ENCODE measurements at places on chromosomes 1 and 21. TPM values are rescaled to one million over a fixed set of nuclear protein-coding genes. Genes with fewer than 3 reads are reported as not detected.

GRCh38 chr1:231983588-231984193 is 357.1 kb downstream of the DISC1 start:
- no peak for DNase-seq

DNA sequence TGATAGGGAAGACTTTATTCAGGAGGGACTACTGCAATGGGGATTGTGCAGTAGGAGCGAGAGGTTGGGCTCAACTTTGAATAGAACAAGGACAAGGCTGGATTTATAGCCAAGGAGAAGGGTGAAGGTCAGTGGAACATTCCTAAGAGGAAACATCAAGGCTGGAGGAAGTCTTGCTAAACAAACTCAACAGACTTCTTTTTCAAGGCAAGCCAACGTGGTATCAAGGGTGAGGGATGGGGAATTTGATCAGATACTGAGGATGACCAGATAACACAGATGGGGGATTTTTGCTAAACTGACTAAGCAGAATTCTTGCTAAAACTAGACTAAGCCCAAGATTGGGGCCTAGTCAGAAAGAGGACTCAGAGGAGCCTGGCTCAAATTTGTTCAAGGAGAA is 107.3 kb downstream of the DUSP10 start:
- no peak for DNase-seq

- no peak for DNase-seq
Observed at GRCh38 chr1:37481289-37482003, 7.1 kb downstream of the ZC3H12A start.

- DNase-seq: no peak
Observed at GRCh38 chr1:171743081-171743870, 1.4 kb upstream of the VAMP4 start.

DNA sequence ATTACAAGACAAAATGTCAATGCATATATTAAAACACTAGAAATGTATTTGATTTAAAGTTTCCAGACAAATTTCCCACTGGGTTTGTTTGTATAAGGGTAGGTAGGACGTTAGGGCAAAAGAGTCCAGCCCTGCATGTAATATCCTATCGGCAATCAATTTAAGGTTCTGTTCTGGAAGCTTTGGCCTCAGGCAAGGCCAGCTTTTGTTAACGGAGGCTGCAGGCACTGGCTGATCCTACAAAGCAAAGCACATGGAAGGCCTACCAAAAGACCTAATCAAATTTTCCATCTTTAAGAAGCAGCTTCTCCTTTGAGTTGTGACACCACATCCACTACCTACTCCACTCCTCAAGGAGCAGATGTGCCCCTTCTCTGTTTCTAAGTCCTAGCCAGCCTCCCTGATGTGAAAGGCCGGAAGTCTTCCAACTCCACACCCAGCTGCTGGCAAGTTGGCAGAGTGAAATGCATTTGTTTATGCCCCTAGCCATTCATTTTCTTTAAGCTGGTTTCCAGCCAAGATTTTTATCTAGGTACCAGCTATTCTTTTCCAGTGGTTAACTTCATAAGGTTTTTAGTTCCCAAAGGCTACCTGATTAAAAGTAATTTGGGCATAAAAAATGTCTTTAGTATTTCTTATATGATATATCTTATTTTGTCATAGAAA is 452.6 kb downstream of the PTBP2 start:
- DNase-seq: no peak

DNA sequence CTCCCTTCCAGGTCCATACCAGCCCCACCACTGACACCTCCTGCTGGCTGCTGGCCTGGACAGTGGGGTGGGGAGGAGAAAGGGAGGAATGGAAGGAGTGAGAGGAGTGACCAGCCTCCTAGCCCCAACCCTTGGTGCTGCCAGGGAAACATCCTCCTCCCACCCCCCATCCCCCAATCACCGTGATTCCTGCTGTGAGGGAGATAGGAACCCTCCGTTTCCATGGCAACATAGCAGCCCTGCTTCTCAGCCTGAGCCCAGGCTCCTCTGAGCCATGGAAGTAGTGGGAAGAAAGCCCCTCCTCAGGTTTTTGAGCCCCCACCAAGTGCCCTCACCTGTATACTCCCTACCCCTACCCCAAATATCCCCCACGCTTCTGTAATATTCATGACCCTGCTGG is 44.4 kb upstream of the SCMH1 start:
- no peak for DNase-seq

DNA sequence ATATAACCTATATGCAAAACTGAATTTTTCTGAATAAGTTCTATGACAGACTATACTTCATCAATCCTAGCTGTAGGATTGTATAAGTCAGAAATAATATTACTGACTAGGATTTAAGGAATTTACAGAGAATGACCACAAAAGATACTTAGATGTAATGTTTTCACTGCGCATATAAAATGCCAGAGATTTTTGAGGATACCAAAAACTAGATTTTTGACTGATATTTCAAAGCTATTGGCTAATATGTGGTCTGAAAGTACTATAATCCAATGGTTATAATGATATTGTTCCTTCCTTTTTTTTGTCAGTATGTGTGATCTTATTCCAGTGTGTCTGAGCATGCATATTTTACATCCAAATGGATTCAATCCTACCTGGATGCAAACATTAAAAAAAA is 17.0 kb upstream of the IFI44L start:
- DNase-seq: no peak

GRCh38 chr1:64829411-64830029 is 84.6 kb downstream of the RAVER2 start:
- DNase-seq: no peak

DNA sequence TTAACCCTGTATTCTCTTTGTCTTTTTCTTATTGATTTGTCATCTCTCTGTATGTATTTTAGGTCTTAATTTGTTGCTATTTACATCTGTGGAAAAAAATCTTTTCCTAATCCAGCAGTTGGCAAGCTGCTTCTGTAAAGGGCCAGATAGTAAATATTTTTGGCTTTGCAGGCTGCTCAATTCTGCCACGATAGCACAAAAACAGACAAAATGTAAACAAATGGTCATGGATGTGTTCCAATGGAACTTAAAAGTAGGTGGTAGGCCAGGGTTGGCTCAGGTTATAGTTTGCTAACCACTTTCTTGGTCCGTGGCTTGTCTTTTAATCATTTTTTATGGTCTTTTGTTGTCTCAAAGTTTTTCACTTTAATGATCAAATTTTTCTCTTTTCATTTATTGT is 371.8 kb downstream of the HHAT start:
- DNase-seq: no peak

GRCh38 chr1:182627622-182628021 is 23.4 kb upstream of the RGS16 start:
- DNase-seq: no peak

DNA sequence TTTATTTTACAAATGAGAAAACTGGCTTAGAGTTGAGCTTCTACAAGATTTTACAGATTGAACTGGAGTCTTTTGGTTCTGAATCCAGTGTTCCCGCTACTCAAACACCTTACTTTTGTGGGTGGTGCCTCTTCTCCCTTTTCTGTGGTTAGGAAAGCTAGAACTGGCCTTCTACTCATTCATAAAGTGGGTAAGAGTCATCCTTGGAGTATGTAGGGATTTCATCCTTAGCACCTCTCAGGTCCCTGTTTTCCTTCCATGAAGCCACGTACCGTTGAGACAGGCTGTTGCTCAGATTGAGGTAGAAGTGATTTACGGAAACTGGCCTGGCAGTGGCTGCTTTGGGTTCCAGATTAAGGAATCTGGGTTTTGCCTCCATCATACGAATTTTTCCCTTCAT is 35.8 kb downstream of the WNT4 start:
- no peak for DNase-seq

GRCh38 chr1:35371506-35371905 is 103.0 kb downstream of the ZMYM4 start:
- no peak for DNase-seq

- DNase-seq: no peak
Observed at GRCh38 chr21:20965816-20966215, 32.4 kb upstream of the NCAM2 start.

Gene OSCP1
- total RNA-seq: 4.8 TPM

Gene SLAMF9
- total RNA-seq: 0.99 TPM

Gene TMEM82
- total RNA-seq: not detected

Gene EVA1C
- 28.7 TPM for total RNA-seq

Gene S100A4
- 205 TPM for total RNA-seq

Gene PSMG1
- total RNA-seq: 33.8 TPM

Gene STX12
- 52.6 TPM for total RNA-seq

Gene NCMAP
- 0.12 TPM for total RNA-seq

All from esophagus squamous epithelium (tissue), 5 donors.